Stimulated activated CD8-positive, alpha-beta memory T cell treated with anti-CD3 and anti-CD28 coated beads, Interleukin-4, amount 100 ng/mL, for 1 hour (primary cell): ENCODE measurements at places on chromosomes 11 and 22.

- DNase-seq, result no peak
Measured at GRCh38 chr11:10592331-10592730, 23.9 kb upstream of the LYVE1 start.

GRCh38 chr11:57514538-57515331 is 767 bp downstream of the SLC43A1 start:
- DNase-seq, result no peak

DNA sequence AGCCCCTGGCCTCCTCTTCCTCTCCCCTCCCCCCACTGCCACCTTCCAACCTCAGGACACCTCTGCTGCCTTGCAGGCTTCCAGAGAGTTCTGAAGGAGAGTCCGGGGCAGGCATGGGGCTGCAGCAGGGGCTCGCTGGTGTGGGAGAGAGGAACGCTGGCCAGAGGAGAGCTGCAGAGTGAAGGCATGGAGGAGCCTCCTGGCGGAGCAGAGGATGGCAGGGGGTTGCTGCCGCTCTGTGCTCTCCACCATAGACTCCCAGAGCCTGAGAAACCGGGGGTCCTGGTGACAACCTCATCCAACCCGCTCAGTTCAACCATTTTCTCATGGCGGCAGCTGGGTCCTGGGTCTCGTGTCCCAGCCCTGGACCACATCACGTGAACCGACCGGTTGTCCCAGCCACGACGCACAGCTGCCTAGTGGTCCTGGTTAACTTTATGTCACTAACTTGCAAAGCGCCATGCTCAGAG is 17.5 kb downstream of the MRGPRG start:
- no peak for DNase-seq

DNA sequence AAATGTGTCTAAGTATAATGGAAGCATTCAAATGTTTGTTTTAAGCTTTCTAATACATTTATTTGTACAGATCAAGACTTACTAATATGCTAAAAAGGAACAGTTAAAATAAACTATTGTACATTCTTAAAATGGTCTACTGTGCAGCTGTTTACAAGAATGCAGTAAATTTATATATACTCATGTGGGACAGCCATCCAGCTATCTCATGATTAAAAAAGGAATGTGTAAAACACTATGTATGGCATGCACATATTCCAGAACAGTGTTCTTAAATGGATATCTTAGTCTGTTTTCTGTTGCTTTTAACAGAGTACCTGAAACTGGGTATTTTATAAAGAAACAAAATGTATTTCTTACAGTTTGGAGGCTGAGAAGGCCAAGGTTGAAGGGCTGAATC is 30.2 kb upstream of the CSTF3 start:
- no peak for DNase-seq

GRCh38 chr11:103661185-103661584 is 375.3 kb upstream of the DDI1 start:
- DNase-seq, result no peak

GRCh38 chr11:80096736-80097135 is 655.9 kb upstream of the TENM4 start:
- DNase-seq, result no peak

DNA sequence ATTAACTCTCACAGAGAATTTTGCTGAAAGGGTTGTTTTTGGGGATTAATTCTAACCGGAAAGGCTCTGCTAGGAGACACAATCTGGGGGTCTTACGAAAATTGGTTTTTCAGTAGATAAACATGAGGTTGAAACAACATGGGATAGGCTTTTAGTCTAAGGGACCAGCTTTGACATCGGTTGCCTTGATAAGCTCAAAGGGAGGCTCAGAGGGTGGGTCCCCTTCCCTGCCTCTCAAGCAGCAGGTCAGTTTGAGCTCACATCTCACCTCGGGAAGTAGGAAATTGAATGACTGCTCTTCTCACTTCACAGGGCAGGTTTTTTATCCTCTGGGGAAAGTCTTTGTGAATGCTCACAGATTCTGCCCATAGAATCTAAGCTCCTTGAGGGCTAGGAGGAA is 70.2 kb upstream of the KIRREL3 start:
- no peak for DNase-seq

- no peak for DNase-seq
Measured at GRCh38 chr11:83350187-83350586, 64.0 kb upstream of the CCDC90B start.

DNA sequence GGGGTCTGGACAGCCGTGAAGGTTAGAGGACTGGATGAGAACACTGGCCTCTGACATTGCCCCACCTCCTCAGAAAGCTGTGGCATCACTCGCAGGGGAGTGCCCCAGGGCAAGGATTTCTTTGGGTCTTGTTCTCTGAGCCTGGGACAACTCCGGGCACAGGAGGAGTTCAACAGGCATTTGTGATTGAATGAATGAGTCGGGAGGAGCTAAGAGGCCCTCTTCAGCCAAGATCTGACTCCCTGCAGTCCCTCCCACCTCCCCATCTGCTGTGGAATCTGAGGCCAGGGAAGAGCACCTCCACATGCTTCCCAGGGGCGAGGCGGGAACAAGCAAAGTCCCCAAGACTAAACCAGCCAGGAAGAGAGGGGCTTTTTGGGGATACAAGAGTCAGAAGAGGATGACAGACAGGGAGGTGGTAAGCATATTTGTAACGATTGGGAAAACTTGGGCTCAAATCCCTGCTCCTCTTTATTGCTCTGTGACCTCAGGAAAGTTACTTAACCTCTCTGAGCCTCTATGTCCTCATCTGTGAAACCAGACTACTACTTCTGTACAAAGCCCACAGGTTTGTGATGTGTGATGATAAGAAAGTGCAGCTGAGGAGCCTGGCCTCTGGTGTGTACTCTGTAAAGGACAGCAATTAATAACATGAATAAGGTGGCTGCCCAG is 6.4 kb downstream of the TP53I11 start:
- no peak for DNase-seq

DNA sequence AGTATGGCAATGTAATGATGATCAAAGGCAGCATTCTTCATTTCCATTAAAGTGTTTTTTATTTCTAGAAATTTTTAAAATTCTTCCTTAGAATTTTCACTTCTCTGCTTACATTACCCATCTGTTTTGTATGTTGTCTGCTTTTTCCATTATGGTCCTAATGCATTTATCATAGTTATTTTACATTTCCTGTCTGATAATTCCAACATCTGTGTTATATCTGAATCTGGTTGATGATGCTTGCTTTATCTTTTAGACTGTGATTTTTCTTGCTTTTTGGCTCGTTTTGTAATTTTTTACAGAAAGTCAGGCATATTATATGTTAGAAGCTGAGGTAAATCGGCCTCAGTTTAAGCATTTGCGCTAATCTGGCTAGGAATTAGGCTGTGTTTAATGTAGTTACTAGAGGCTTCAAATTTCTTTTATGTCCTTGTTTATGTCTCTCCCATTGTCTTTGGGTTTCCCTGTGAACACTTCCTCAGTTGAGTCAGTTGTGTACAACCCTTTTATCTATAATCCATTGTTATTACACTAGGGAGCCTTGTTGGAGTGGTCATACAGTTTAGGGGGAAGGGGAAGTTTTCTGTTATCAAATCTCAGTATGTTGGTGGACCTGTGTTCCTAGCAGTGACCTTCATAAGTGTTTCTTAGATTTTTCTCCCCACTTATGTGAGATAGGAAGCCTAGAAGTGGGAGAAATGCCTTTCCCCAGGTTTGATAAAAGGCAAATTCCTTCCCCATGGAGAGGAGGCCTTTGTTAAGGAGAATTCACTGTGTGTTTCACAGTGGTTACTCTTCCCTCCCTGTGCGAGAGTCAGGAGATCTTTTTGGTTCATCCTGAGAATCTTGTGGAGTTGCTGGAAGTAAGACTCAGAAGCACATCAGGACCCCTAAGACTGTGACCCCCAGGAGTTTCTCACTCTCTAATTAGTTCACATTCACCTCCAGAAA is 437.5 kb downstream of the INSC start:
- DNase-seq, result no peak

DNA sequence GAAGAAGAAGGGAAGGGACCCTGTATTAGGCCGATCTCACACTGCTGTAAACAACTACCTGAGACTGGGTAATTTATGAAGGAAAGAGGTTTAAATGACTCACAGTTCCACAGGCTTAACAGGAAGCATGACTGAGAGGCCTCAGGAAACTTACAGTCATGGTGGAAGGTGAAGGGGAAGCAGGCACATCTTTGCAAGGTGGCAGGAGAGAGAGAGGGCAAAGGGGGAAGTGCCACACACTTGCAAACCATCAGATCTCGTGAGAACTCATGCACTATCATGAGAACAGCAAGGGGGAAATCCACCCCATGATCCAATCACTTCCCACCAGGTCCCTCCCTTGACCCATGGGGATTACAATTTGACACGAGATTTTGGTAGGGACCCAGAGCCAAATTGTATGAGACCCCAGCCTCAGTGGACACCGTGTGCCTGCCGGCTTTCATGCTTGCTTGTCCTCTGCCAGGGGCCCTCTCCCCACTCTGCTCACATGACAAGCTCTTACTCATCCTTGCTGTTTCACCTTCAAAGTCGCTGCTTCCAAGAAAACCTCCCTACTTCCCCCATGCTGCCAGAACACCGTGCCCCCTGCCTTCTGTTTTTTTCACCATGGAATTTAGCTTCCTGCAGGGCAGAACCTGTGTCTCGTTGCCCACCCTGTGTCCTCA is 23.3 kb upstream of the PPFIA1 start:
- no peak for DNase-seq

GRCh38 chr11:17510507-17511206 is 33.6 kb downstream of the USH1C start:
- no peak for DNase-seq

DNA sequence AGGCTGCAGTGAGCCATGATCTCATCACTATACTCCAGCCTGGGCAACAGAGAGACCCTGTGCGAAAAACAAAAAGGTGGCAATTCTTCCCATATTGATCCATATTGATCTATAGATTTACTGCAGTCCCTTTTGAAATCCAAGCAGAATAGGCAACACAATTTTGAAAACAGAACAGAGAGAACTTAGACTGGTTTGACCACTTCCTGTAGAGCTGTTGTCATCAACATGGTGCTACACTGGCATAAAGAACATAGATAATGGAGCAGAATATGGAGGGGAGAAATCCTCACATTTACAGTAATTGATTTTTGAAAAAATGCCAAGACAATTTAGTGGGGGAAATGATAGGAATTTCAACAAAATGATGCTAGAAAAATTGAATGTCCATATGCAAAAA is 34.1 kb downstream of the GRK3 start:
- DNase-seq, result no peak

GRCh38 chr22:49426618-49427266 is 400.9 kb downstream of the BRD1 start:
- DNase-seq, result no peak

GRCh38 chr11:125102510-125102909 is 8.9 kb downstream of the TMEM218 start:
- DNase-seq, result no peak

DNA sequence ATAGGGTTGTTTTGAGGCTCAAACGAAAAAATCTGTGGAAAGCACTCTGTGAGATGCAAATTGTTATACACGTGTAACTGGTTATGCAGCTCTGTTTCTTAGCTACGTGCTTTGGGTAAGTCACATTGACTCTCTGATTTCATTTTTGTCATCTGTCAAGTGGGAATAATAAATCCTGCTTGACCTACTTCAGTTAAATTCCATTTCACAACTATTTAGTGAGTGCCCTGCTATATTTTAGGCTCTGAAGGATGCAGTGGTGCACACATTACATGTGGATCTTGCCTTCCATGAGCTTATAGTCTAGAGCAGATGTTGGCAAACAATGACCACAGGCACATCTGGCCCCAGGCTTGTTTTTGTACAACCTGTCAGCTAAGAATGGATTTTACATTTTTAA is 133.6 kb upstream of the PLET1 start:
- DNase-seq, result no peak

DNA sequence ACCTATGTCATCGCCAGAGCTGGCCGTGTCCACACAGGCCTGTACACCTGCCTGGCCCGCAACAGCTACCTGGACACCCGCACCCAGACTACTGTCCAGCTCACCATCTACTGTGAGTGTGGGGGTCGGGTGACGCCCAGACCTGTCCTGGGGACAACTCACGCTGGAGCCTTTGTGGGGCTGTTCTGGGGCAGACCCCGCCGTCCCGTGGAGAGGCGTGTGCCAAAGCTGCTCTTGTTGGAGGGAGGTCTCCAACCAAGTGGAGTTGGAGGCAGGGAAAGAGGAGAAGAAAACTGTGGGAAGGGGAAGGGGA is 4.3 kb downstream of the VSIG10L2 start:
- DNase-seq, result no peak

GRCh38 chr22:37499027-37499707 is 13.0 kb upstream of the MFNG start:
- no peak for DNase-seq

DNA sequence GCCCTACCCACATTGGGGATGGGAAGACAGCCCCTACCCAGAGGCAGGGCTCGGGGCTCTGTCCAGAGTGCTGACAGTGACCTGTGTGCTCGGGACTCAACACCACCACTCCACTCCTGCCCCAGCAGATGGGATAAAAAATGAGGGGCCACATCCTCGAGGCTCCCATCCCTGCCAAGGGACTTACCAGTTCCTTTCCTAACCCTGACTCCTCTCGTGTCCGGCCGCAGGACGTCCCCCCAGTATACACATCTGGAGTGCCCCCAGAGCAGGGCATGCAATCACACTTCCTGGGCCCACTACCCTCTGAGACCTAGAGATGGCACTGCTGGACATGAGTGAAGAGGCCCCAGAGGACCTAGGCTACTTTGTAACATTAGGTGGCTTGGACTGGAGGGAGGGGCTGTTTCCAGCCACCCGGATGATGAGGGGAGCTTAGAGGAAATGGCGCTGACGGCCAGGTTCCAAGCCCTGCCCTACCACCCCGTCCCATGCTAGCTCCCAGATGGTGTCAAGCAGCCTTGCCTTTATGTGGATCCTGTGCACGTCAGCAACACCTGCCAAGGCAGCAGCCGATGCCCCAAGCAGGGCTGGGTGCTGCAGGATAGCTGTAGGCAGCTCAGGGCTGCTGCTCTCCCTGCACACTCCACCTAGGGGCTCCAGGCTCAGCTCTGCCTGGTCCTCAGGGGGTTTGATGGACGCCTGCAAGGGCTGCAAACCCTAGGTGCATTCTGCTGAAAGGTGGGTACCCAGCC is 86.6 kb downstream of the DGCR2 start:
- DNase-seq, result no peak

DNA sequence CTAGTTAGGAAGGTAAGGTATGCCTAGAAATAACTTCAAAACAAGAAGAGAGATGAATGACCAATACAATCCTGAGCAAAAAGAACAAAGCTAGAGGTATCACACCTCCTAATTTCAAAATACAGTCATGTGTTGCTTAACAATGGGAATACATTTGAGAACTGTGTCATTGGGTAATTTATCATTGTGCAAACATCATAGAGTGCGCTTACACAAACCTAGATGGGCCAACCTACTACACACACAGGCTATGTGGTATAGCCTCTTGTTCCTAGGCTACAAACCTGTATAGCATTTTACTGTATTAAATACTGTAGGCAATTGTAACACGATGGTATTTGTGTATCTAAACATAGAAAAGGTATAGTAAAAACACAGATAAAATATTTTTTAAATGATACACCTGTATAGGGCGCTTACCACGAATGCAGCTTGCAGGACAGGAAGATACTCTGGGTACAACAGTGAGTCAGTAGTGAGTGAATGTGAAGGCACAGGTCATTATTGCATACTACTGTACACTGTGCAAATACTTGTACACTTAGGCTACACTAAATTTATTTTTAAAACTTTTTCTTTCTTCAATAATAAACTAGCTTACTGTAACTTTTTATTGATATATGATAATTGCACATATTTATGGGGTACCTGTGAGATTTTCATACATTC is 48.2 kb downstream of the STK33 start:
- DNase-seq, result no peak

GRCh38 chr22:45496451-45496941 is 6.2 kb upstream of the FBLN1 start:
- DNase-seq, result no peak
